ENCODE measurements at places on chromosomes 6 and 20.

GRCh38 chr6:5468586-5468985 lies 207.3 kb downstream of the FARS2 start:
- no peak for DNase-seq

GRCh38 chr6:4692664-4693063 lies 83.5 kb upstream of the CDYL start:
- DNase-seq: no peak

- no peak for DNase-seq
Measured at GRCh38 chr6:33662318-33662717, 41.2 kb downstream of the ITPR3 start.

DNA sequence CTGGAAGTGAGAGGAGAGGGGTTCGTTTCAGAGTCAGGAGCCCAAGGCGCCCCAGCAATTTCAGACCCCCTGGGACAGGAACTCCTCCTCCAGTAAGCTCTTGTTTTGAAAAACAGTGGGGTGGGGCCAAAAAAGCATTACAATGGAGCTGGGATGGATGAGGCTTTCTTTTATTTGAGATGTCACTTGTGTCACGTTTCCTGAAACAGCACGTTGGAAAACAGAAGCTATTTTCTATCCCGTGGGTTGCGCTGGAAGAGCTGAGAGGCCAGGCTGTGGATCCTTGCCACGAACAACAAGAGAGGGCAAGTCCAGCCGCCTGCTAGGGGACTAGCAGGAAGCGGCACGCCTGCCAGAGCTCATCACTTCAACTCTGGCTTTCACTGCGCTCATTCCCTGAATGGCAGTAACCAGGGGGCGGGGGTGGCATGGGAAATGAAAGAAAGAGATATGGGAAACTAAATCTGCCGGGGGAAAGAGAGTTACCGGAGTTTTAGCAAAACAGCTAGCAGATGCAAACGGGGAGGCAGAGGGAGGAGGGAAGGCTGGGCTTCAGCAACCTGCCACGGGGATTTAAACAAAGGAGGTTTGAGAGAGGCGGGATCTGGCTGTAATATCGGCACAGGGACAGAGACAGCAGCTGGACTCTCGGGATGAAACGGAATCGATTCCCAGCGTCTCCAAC lies 34.6 kb downstream of the GCNT2 start:
- peak; percentile 27 for DNase-seq

DNA sequence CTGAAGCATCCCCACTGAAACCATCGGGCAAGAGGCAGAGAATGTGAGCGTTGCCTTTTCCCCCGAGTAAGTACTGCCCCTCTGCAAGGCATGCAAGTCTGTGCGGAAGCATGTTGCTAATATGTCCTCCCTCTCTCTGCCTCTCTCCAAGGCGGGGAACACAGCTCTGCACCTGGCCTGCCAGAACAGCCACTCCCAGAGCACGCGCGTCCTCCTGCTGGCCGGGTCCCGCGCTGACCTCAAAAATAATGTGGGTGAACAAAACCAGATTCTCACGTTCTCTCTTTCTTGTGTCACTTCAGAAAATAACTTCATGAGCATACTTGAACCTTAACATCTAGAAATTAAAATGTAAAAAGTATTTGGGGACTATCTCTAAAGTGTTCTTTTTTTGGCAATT lies 26.4 kb downstream of the LYRM2 start:
- DNase-seq: no peak

DNA sequence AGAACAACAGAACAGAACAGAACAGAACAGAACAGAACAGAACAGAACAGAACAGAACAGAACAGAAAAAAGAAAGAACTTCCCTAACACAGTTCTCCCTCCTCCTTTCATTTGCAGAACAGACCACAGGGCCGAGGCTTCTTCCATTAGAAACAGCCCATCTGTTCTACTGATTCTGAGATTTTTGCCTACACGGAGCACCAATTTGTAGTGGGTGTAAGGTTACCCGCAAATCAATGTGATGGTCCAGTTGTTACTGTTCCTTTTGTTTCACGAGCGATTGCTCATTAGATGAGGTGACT lies 734 bp upstream of the OGFRL1 start:
- DNase-seq: no peak

- DNase-seq: peak; percentile 42
Measured at GRCh38 chr20:49483018-49483695, 689 bp upstream of the KCNB1 start.

GRCh38 chr6:101085327-101085726 lies 204.2 kb upstream of the ASCC3 start:
- DNase-seq: no peak

GRCh38 chr20:9139106-9139833 lies 70.4 kb downstream of the PLCB4 start:
- DNase-seq: no peak

GRCh38 chr20:22512911-22513489 lies 71.4 kb downstream of the FOXA2 start:
- DNase-seq: no peak

GRCh38 chr6:165804331-165805066 lies 141.5 kb upstream of the PDE10A start:
- DNase-seq: no peak

DNA sequence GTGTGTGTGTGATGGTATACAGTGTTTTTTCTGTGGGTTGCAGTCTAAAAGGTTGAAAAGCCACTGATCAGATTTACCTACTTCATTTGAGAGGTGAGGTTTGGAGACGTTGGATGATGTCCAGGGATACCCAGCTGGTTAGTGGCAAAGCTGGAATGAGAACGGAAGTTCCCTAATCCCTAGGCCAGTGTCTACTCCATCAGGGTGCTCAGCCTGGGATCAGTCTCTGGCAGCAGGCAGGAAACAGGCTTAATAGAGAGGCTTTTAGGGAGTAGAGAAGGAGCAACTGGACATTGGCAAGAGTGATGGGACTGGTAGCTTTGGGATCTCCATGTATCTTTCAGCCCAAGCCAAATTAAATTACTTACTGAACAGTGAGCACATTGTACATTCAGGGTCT lies 80.7 kb downstream of the C6orf52 start:
- DNase-seq: no peak

DNA sequence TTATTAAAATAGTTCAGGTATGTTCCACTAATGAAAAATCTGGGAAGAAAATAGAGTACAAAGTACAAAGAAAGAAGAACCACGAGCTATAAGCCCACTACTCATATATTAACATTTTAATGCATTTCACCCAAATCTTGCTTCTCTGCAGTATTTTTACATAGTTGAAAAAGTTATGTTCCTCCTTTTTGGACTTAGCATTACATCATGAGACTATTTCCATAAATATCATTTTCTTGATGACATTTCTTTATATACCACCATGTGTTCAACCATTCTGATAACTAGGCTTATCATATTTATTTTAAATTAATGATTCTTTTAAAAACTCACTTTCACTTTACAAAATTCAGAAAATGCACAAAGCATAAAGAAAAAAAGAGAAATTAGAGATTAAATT lies 3.0 kb downstream of the IPCEF1 start:
- no peak for DNase-seq

GRCh38 chr20:2652724-2653555 lies 508 bp downstream of the NOP56 start:
- no peak for DNase-seq

GRCh38 chr6:144316862-144317195 lies 31.7 kb downstream of the UTRN start:
- no peak for DNase-seq

GRCh38 chr6:127131772-127132376 lies 13.4 kb downstream of the RSPO3 start:
- no peak for DNase-seq

GRCh38 chr20:36519944-36520343 lies 21.4 kb upstream of the MYL9 start:
- no peak for DNase-seq

DNA sequence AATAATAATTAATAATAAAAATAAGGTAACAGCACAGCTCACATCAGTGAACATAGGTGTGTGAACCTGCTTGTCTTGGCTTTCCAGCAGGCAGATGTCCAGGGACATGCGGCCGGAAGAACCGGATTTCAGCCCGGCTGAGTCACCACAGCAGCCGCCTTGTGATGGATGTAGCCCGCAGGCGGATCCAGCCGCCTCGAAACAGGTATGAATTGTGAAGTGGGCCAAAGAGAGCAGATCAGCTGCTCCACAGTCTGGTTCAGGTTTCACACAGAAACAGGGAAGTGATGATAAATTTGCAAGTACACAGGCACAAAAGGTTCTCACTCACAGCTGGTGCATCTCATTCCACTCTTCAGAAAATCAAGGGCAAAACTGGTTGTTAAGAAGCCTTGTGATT lies 55.1 kb downstream of the ID4 start:
- no peak for DNase-seq

GRCh38 chr20:19074828-19075516 lies 137.5 kb upstream of the SLC24A3 start:
- no peak for DNase-seq

DNA sequence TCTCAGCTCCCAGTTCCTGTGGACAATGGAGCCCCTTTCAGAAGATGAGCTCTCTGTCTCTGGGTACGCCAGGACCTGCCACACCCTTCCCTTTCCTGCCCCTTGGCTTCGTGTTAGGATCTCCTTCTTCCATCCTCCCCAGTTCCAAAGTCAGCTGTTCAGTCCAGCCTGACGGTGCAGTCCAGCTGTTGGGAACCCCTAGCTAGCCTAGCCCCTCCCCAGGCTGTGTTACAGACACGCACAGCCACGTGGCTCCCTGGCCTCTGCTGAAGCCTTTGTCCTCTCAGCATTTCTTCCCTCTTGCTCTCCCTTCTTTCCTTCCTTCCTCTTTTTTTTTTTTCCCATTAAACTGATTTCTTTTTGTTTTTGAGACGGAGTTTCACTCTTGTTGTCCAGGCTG lies 12.4 kb upstream of the TFAP2C start:
- DNase-seq: no peak

DNA sequence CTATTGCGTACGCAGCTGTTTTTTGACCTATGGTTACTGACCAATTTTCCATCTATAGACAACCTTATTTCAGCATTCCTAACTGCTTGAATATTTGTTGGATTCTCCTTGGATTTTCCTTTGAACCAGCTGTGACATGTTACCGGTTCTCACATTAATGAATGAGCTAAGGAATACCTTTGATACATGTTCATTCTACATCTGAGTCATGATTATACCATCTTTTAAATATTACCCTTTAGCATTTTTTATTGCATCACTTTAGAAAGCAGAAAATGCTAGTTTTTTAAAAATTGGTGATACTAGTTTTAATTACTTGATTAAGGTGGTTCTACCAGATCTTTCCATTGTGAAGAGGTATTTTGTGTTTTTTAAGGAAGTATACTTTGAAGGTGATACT lies 1.9 kb upstream of the IGF2R start:
- no peak for DNase-seq

DNA sequence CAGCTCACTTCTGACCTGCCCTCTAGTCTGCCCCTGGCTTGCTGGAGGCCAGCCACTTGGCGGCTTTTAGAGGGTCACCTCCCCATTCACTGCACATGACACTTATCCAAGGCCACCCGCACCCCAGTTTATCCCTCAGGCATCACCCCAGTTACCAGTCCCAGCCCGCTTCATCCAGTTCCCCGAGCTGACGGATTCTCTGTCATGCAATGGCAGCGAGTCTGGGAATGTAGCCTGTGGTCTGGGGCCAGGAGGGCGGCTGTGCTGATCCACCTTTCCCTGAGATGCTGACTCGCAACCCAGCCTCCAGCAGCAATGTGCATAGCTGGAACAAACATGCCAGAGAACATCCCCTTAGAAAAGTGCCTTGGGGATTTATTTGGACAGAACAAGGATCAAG lies 25.8 kb downstream of the SYNDIG1 start:
- no peak for DNase-seq

DNA sequence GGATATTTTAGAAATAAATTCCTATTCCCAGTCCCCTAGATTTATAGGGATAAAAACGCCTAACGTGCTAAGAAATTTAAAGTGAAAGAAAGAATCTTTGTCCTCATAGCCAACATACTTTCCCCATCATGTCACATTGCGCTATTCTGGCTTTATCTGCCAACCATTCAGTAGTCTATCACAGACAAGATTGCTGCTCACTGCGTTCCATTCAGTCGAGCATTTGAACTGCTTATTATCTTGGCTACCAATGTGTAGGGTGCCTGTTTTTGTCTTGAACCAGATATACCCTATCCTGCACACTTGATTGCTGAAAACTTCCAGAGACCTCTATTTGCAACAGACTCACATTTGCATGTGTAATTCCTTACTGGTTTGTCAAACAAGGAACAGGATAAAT lies 751.5 kb downstream of the EPHA7 start:
- no peak for DNase-seq

DNA sequence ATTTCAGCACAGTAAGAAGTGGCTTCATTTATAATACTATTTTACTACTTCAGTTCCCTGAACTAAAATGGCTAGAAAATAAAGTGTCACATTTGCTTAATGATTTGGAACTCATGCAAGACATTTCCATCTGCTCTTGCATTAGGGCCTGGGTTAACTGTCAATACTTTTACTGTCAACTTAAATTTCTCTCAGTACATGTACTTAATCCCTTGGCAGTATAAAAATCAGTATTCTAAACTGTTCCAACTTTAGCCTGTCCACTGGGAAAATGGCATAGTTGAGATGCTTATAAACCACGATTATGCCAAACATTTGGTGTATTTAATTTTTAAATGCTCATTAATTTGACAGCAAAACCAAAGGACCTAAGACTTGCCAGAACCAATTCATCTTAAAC lies 154.5 kb downstream of the ASCC3 start:
- no peak for DNase-seq

DNA sequence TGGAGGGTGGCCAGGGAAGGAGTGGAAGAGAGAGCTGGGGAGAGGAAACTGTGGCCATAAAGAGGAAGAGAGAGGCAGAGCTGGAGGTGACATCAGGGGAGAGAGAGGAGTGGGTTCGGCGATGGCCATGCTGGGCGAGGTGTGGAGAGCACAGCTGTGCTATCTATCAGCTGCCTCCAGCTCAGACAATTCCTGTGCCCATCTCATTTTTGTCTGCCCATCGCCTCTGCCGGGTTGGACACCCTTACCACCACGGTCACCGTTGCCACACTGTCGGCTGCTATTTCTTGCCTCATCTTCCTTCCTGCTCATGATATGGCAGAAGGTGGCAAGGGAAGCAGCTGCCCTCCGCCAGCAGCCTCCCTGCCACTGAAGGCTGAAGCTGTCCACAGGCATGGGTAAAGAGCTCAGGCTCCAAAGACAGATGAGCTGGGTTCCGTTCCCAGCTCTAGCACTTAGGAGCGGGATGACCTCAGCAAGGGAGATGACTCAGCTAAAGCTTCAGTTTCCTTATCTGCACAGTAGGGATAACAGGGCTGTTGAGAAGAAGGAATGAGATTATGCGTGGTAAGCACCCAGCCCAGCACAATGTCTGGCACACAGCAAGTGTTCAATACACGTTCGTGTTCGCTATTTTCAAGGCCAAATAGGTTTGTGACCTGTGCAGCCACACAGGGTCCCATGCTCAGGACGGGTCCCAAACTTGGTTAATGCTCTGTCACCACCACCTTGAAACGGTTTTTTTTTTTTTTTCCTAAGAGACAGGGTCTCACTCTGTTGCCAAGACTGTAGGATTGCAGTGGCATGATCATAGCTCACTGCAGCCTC lies 21.9 kb upstream of the TAF8 start:
- DNase-seq: no peak

GRCh38 chr6:24504287-24504648 lies 9.5 kb downstream of the ALDH5A1 start:
- no peak for DNase-seq

All from D721Med (cell line).